NCI-H187 treated with DMSO at 0.1 percent for 48 hours (cell line): ENCODE measurements at places on chromosomes 7 and 10.

- no peak for DNase-seq
Observed at GRCh38 chr10:84427903-84428650, 99.7 kb downstream of the CCSER2 start.

- DNase-seq: no peak
Observed at GRCh38 chr10:124353091-124353815, 65.5 kb downstream of the OAT start.

DNA sequence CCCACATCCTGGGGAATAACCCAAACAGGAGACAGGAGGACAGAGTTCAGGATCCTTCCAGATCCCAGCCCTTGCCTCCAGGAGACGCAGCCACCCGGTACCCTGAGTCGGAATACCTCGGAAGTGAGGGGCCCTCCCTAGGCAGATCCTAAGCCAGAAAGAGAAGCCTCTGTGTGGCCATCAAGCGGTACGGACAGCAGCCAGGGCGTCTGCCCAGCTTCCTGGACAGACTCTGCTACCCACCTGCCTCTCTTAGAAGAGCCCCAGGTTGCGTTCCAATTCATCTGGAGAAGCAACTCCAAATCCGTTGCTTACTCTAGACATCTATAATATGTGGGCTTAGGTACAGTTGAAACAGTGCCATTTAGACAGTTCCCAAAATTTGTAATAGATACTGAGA is 220.2 kb upstream of the SH2B2 start:
- no peak for DNase-seq

DNA sequence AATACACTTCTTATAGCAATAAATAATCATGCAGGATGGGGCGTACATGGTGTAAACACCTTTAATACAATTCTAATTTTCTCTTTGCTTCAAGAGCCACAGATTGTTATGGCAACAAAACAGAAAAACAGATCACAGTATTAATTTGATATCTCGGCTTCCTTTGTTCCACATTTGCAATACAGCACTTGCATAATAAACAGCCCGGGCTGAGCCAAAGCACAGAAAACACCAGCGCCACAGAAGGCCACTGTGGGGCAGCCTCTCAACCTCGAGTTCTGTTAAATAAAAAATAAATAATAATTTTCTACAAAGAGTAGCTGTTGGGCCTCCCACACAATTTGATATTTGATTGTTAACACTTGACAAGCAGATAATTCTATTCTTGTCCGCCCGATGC is 255.9 kb downstream of the USP6NL start:
- no peak for DNase-seq

GRCh38 chr10:22630234-22631174 is 83.9 kb downstream of the PIP4K2A start:
- DNase-seq: no peak

DNA sequence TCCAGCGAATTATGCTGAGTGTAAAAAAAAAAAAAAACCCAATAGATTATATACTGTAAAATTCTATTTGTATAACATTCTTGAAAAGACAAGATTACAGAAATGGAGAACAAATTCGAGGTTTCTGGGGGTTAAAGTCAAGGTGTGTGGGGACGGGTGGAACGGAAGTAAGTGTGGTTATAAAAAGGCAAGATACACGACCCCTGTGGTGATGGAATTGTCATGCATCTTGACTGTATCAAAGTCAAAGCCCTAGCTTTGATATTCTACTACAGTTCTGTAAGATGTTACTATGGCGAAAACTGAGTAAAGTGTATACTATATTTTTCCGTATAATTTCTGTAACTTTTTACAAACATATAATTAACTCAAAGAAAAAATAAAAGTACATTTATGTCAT is 718.2 kb upstream of the PCDH15 start:
- no peak for DNase-seq

DNA sequence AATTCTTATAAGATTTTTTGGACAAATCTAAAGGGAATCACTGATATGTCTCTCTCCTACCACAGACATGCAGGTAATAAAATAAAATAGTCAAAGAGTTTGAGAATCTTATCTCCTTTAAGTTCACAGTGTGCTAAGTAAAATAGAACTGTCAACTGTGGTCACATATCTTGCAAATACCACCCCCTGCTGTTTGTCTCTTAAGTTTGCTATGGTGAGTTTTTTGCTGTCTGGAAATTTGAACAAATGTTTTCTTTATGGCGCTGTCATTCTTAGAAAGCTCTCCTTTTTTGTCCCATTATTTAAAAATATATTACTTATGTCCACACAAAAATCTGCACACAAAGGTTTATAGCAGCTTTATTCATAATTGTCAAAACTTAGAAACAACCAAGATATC is 19.6 kb downstream of the GIMAP5 start:
- no peak for DNase-seq

DNA sequence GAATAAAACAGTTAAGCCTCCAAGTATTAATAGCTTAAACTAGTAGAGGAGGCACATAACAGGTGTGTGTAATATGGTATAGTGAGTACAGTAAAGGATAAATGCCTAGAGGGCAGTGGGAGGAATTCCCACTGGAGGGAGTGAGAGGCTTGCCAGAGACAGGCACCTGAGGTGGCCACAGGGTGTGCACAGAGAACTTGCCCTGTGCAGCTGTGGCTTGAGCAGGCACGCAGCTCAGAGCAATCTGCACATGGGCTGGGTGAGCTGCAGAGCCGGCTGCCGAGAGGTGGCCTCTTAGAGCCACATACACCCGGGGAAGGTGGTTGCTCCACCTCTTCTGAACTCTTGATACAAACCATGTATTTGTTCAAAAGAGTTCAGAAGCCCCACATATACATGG is 237.1 kb downstream of the COBL start:
- DNase-seq: no peak

GRCh38 chr7:6284461-6285360 is 12.3 kb upstream of the CYTH3 start:
- DNase-seq: no peak

DNA sequence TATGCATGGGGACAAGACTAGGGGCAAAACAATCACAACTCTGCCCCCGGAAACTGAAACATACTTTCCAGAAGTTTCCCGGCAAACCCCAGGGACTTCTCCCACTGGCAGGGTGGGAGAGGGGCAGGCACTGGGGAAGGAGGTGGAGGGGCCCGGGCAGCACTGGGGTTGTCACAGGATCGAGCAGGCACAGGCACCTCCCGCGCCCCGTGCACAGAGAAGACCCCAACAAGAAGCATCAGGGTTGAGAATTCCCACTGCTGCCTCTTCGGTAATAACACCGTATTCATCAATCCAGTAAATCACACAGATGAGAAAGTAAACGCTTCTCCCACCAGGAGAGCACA is 490.5 kb downstream of the PTPRN2 start:
- DNase-seq: no peak

- no peak for DNase-seq
Observed at GRCh38 chr10:119852822-119853221, 19.8 kb downstream of the MCMBP start.

DNA sequence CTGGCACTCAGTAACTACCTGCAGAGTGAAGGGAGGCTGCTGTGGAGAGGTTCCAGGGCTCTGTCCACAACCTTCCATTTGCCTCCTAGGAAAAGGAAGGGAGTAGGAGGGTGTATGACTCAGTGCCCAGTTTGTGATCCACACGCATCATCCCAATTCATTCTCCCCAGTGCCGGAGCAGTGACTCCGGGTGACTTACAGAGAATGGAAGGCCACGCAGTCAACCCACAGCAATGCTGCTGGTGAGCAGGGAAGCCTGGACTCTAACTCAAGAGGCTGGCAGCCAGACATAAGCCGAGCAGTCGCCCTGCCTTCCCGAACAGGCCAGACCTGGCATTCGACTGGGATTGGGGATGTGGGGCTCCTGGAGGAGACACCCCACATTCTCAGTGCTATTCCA is 139.9 kb downstream of the SH3PXD2A start:
- no peak for DNase-seq

GRCh38 chr10:69618746-69619145 is 11.3 kb upstream of the FAM241B start:
- no peak for DNase-seq

GRCh38 chr10:102120991-102121738 is 997 bp upstream of the LDB1 start:
- no peak for DNase-seq

GRCh38 chr10:98238391-98238790 is 29.6 kb downstream of the LOXL4 start:
- no peak for DNase-seq

- DNase-seq: no peak
Observed at GRCh38 chr10:71064413-71065118, 147.8 kb upstream of the UNC5B start.

- DNase-seq: peak; percentile 39
Observed at GRCh38 chr10:101840741-101841453, 2.7 kb downstream of the KCNIP2 start.

- DNase-seq: no peak
Observed at GRCh38 chr10:103872137-103872931, 17.0 kb upstream of the SH3PXD2A start.

- no peak for DNase-seq
Observed at GRCh38 chr10:131211146-131211545, 100.4 kb downstream of the TCERG1L start.

DNA sequence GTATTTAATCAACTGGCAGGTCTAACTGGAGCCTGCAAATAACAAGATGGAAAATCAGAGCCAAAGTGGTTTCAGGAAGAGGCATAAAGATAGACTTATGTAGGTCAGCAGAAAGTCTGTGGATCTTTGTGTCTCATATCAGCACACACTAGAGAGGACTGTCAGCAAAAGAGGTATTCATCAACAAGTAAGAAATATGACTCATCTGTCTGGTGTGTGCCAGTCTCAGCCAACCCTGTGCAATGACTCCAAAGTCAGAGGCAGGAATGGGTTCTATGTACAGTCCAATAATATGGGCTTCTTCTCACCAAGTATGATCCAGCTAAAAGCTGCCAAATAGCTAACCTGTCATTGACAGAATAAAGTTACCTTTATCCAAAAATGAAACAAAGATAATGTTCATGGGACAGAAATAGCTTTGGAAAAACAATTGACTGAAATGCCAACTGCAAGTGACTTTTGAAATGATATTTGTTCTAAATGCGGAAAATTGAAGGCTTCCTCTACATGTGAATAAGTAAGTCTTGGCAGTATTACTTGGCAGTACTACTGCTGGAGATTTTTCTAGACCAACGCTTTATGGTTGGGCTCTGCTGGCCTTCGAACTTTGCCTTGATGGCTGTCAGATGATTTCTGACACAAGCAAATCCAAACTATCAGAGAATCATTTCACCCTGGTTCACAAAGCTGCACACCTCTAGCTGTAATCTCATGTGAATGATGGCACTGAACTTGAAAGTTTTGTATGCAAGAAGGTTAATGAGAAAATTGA is 272.3 kb upstream of the SEMA3C start:
- no peak for DNase-seq

GRCh38 chr10:21693418-21693817 is 159.4 kb downstream of the MLLT10 start:
- DNase-seq: no peak

GRCh38 chr7:132906193-132906835 is 175.6 kb downstream of the CHCHD3 start:
- no peak for DNase-seq

DNA sequence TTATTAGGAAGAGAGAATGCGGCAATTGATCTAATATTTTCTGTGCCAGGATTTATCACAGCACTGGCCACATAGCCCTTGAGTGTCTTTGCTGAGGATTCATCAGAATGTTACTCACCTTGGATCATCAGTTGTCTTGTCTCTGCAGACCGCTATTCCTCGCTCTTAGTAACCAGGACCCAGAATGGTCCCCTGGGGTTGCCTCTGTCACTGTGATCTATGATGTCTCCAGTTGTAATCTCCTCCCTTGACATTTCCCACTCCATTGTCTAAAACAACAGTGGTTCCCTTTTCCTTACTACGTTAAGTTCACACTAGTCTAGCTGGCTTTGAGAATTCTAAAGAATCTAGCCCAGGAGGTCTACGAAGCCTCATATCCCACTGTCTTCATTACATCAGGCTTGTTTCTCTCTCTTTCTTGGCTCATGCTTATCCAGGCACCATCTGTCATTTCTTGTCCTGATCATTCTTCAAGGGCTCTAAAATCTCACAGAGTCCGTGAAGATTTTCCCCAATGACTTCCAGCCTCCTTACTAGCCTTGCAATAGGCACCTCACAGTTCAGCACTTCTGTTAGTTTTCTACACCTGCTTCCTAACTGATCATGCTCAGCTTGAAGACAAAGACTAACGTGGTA is 125.8 kb downstream of the CUBN start:
- no peak for DNase-seq
